ENCODE measurements at places on chromosomes 6 and 20. TPM values are rescaled to one million over a fixed set of nuclear protein-coding genes. Genes with fewer than 3 reads are reported as not detected.

DNA sequence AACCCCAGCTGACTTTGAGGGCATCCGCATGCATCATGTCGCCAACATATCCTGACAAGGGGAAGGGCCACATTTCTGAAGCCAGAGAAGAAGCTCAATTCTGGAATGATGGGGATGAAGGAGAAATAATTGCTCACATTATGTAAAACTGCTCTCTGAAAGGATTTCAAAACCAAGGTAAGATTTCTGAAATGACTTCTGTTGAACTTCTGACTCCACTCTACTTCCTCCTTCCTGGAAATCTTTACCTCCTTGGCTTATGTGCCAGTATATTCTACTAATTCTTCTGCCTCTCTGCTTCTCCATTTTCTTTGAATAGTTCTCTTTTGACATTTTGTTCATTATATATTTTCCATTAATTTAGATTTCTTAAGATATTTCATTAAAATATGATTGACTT, 31.9 kb downstream of the HLA-DPB1 start:
- H3K4me3 ChIP-seq: no peak overlapping the region
- no peaks in the 10 kb centered on the region for H3K4me1 ChIP-seq
- H3K27ac ChIP-seq: no peak overlapping the region
- peaks cover 93% of the 10 kb centered on the region for H3K27me3 ChIP-seq
- DNase-seq: no peak

DNA sequence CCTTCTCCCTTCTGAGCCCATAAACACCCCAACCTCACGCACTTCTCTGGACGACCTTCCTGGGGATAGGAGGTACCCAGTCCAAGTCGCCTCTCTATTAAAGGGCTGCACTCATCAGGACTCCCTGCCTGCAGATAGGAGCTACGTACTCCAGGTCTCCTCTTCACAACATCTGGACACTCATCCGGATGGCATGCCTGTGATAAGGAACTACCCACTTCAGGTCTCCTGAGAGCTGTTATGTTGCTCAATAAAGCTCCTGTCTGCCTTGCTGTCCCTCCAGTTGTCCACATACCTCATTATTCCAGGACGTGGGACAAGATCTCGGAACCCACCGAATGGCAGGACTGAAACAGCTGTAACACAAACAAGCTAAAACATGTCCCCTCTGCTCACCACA, 548.0 kb downstream of the TBC1D32 start:
- H3K4me1 ChIP-seq: no peaks in the 10 kb centered on the region
- H3K4me3 ChIP-seq: no peak overlapping the region
- DNase-seq: no peak
- H3K27me3 ChIP-seq: no peaks in the 10 kb centered on the region

GRCh38 chr6:120735641-120736040, 598.6 kb downstream of the TBC1D32 start:
- H3K36me3 ChIP-seq: no peaks in the 10 kb centered on the region
- DNase-seq: no peak
- H3K4me3 ChIP-seq: no peak overlapping the region
- no peak overlapping the region for H3K27ac ChIP-seq
- no peaks in the 10 kb centered on the region for H3K4me1 ChIP-seq

DNA sequence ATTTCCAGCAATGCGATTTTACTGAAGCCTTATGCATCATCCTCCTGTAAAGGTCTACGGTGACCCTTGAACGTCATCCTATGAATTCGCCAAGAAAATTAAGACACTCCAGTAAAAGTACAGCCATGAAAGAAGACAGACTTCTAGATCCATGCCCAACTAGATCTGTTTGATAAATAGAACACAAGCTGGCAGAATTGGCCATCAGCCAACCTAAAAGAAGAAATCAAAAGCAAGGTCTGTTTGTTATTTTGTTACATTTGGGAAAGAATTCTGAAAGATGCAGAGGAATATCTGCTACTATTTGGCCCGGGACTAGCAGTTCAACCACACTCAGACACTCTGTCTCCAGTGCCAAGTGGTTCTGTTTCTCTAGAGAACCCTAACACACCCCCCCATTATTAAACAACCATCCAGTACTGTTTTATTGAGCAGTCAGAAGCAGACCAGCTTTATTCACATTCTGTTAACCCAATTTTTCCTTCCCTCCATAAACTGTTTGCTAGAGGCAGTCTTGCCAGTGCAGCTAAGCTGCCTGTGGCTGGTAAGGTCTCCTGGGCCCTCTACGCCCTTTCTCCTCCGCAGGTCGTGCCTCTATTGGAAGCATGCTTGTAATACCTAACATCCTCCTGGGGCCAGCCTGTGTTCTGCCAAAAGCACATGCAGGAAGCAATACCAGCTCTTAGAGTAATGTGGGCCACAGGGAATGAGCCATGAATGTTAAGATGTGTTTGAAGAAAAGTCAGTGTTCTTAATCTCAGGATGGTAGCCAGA, 30.7 kb downstream of the LY86 start:
- H3K27ac ChIP-seq: no peak overlapping the region
- H3K36me3 ChIP-seq: no peaks in the 10 kb centered on the region
- H3K4me3 ChIP-seq: no peak overlapping the region
- peaks cover 88% of the 10 kb centered on the region for H3K27me3 ChIP-seq
- no peak for DNase-seq

DNA sequence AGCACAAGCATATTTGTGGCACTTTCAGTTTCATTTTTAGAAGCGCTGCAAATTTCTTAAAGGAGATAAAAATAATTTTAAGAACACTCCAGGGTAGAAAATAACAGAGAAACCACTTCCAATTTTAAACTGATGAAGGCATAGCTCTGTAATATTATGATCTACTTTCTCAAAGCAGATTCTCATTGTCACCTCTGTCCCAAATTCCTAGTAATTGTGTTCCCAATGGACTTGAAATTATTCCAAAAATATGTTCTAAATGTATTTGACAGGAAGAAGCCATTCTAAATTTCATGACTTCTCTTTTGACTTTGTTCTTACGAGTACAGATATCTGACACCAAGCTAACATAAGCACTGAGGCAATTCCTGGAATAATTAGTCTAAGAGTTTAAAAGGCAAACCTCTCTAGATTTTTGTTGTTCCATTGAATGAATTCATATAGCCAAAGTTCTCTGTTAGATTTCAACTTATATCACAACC, 140.2 kb upstream of the CARMIL1 start:
- H3K4me1 ChIP-seq: peaks cover 20% of the 10 kb centered on the region
- peak overlapping the region; percentile 69 for H3K4me3 ChIP-seq
- DNase-seq: no peak

DNA sequence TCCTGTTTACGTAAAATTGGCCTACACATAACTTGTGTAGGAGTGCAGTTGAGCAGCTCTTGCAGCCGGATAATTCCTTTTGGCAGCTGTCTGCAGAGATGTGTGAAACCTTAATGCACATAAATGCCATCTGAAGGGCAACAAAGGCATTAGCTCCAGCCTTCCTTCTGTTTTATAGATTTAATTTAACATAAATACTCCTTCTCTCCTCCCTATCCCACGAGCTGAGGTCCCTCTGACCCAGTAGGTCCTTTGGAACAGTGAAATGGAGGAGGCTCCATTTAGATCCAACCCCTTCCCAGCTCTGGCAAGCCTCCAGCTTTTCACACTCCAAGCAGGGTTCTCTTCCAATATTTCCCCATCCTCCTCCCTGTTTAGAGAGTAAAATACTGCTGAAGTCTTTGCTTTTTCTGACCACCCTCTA, 6.5 kb downstream of the PLEKHG1 start:
- DNase-seq: no peak
- no peaks in the 10 kb centered on the region for H3K4me1 ChIP-seq
- no peak overlapping the region for H3K27ac ChIP-seq
- H3K27me3 ChIP-seq: no peaks in the 10 kb centered on the region

DNA sequence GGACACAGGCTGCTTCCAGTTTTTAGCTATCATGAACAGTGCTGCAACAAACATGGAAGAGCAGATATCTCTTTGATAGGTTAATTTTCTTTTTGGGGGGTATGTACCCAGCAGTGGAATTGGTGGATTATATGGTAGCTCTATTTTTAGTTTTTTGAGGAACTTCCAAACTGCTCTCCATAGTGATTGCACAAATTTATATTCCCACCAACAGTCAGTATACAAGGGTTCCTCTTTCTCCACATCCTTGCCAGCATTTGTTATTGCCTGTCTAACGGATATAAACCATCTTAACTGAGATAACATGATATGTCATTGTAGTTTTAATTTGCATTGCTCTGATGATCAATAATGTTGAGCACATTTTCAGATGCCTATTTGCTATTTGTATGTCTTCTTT, 237.6 kb downstream of the MMUT start:
- DNase-seq: no peak
- no peaks in the 10 kb centered on the region for H3K4me1 ChIP-seq
- no peaks in the 10 kb centered on the region for H3K27me3 ChIP-seq
- H3K27ac ChIP-seq: no peak overlapping the region
- H3K4me3 ChIP-seq: no peak overlapping the region

DNA sequence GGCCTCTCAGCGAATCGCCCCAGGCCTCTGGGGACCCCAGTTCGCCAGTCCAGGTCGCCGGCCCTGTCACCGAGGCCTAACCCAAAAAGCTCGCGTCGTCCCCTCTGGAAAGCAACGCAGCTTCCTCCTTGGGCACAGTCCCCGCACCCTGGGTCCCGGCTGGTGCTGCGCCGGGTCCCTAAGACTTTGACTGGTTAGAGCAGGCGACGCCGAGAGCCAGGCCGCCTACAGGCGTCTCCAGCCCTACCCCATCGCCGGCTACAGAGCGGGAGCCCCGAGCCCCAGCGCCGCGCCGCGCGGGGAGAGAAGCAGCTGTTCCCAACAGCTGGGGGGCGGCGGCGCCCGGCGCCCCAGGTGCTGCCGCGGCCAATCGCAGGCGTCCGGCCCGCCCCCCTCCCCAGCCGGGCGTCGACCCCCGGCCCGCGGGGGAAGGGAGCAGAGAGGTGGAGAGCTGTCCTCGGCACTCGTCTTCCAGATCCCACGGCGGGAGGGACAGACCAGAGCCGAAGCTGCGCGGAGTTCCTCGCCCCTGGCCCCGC, 540 bp upstream of the RBM24 start:
- DNase-seq: no peak
- H3K27ac ChIP-seq: no peak overlapping the region
- H3K27me3 ChIP-seq: no peaks in the 10 kb centered on the region
- H3K4me1 ChIP-seq: peaks cover 13% of the 10 kb centered on the region

GRCh38 chr6:28633445-28634215, 107.9 kb downstream of the GPX5 start:
- peaks cover 37% of the 10 kb centered on the region for H3K27me3 ChIP-seq
- H3K4me1 ChIP-seq: peaks cover 14% of the 10 kb centered on the region
- H3K27ac ChIP-seq: no peak overlapping the region

DNA sequence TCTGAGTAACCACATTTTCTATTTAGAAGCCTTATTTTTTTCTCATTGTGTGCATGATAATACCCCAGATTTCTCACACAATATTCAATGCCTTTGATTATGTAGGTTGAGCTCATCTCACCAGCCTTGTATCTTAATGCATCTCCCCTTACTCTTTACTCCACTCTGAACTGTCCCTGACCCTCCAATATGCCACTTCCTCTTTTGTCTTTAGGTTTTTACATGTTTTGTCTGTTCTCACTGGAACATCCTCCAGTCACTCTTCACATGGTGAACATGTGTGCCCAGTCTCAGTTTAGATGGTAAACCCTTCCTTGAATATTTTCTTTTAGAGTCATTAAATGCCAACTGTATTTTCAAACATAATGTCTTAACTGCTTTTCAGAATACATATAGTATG, 392.9 kb upstream of the IMPG1 start:
- H3K27me3 ChIP-seq: no peaks in the 10 kb centered on the region
- no peak for DNase-seq
- no peak overlapping the region for H3K27ac ChIP-seq

- no peaks in the 10 kb centered on the region for H3K27me3 ChIP-seq
- no peak for DNase-seq
- no peaks in the 10 kb centered on the region for H3K36me3 ChIP-seq
- no peak overlapping the region for H3K27ac ChIP-seq
- no peak overlapping the region for H3K4me3 ChIP-seq
Measured at GRCh38 chr6:22970004-22970403, 400.6 kb downstream of the HDGFL1 start.

DNA sequence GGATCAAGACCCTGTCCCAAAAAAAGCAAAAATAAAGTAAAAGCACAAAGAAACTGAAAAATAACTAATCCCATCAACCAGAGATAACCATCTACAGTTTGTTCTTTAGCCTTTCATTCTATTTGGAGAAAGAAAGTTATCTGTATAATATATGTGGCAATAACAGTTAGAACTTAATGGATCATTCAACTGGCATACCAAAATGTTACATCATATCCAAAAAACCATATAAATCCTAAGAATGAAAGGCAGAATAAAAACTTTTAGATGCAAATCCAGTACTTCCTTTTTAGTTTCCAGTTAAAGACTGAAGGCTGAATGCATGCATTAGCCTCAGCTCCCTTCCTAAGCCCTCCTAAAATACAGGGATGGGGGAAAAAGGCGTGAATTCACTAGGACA, 25.2 kb downstream of the ILRUN start:
- no peak for DNase-seq
- peaks cover 62% of the 10 kb centered on the region for H3K4me1 ChIP-seq
- H3K36me3 ChIP-seq: peaks cover 11% of the 10 kb centered on the region
- H3K4me3 ChIP-seq: no peak overlapping the region

Gene BTBD9
- 19.4 TPM for total RNA-seq

Gene TMC2
- total RNA-seq: not detected

Gene ZC2HC1B
- total RNA-seq: not detected

Gene TULP1
- not detected for total RNA-seq

Gene DNMT3B
- total RNA-seq: 8.4 TPM

Gene GPLD1
- total RNA-seq: 3.5 TPM
